ENCODE measurements at places on chromosomes 3 and 15.

- DNase-seq: no peak
Observed at GRCh38 chr3:65955792-65956477, 82.8 kb downstream of the MAGI1 start.

GRCh38 chr3:31265646-31266428 lies 266.9 kb upstream of the STT3B start:
- DNase-seq: no peak

DNA sequence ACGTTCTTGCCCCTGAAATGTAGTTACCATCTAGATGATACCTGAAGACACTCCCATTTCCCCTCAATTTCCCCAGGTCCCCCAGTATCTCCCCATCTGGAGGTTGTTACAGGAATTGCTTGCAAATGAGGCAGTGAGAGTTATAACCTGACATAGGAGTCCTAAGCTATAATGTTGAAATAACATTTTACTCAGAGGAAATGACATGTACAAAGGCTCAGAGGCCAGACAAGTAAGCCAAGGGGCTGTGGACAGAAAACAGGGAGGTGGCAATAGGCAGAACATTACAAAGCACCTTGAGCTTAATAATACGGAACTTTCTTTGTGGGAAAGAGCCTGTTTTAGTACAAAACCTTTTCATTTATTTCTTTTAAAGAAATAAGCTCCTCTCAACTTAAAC lies 171.9 kb downstream of the FRMD5 start:
- no peak for DNase-seq

GRCh38 chr15:89119489-89120478 lies 31.5 kb downstream of the ABHD2 start:
- DNase-seq: no peak

DNA sequence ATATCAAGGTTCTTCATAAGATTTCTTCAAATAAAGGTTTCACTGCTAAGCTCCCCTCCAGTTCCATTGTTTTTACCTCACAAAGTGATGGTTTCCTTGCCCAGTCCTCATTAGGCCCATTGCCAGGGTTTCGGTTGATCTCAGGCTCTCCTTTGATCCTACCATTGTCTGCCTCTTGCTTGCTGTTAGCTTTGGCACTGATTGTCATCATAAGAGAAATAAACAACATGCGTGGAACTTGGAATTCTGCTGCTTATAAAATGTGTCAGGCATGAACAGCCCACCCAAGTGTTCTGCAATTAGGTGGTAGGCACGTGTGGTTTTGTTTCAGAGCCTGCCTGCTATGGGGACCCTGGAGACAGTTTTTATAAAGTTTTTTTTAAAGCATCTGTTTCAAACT lies 107.6 kb upstream of the BFSP2 start:
- DNase-seq: no peak

DNA sequence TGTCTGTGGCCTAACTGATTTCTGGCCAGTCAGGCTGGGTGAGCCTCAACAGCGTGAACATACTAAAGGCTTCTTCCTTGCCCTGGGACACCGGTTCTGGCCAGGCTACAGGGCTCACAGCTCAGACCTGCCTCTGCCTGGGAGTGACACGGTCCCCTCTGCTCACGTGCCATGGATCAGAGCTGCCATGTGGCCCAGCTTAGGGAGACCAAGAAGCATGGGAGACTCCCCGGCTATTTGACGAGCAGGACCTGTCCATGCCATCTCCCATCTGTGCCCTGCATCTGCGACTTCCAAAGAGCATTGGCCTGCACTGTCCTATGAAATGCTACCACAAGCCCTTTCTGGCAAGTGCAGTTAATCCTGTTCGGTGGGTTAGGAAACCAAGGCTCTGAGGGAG lies 57.4 kb downstream of the APBA2 start:
- DNase-seq: no peak

DNA sequence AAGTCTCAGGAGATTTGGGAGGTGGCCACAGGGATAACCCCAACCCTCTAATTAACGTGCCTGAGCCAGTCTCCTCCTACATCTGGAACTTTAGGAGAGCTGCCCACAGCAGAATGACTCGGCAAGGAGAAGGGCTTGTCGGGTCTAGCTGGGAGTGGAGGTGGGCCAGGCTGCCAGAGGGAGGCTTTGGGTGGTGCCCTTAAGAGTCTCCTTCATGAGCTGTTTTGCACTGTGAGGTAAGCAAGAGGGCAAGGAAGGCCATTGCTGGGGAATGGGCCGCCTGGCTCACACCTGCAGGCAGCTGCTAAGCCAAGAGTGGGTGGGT lies 3.6 kb upstream of the TNK2 start:
- no peak for DNase-seq

All from stimulated activated CD8-positive, alpha-beta memory T cell treated with anti-CD3 and anti-CD28 coated beads, Interleukin-15, amount 100 ng/mL, for 48 hours (primary cell).